ENCODE measurements at places on chromosomes 1 and 21. TPM values are rescaled to one million over a fixed set of nuclear protein-coding genes. Genes with fewer than 3 reads are reported as not detected.

Gene UQCRHL
- 4.5 TPM for polyA plus RNA-seq

Gene ZYG11A
- not detected for polyA plus RNA-seq

Gene PLA2G2A
- polyA plus RNA-seq: 349 TPM

DNA sequence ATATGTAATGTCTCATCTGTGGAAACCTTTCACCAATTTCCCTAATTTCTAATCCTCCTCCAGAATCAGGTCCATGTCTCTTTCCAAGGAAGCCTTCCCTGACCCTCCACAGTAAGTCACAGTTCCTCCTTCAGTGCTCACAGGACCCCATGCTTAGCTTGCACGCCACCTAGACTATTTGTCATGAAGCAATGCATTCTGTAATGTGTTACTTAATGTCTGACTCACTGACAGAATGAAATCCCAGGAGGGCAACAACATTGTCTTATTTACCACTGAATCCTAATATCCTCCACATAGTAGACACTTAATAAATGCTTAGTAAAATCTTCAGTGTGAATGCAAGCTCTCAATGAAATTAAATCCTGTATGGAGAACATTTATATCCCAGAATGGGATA lies 245.9 kb upstream of the PLD5 start:
- no peak for DNase-seq

DNA sequence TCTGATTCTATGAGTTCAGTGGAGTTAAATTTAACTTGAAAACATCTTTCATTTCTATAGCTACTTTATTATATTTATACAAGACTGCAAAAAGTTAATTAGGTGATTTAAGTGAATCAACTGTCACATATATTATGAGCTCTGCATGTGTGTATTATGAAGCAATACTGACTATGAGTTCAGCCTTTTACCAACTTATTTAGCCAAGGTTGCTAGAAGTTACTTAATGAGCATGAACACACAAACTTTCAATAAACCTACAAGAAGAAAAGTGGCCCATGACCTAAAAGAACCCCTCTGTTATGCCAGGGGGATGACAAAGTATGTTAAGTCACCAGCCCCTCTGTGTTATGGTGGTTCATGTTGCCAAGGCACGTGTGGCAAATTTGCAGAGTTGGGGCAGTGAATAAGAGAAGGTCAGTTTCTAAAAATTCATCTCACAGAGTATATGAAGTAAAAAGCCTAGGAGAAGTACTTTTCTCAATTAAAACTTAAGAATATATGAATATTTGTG lies 86.7 kb upstream of the LYPLAL1 start:
- DNase-seq: no peak

DNA sequence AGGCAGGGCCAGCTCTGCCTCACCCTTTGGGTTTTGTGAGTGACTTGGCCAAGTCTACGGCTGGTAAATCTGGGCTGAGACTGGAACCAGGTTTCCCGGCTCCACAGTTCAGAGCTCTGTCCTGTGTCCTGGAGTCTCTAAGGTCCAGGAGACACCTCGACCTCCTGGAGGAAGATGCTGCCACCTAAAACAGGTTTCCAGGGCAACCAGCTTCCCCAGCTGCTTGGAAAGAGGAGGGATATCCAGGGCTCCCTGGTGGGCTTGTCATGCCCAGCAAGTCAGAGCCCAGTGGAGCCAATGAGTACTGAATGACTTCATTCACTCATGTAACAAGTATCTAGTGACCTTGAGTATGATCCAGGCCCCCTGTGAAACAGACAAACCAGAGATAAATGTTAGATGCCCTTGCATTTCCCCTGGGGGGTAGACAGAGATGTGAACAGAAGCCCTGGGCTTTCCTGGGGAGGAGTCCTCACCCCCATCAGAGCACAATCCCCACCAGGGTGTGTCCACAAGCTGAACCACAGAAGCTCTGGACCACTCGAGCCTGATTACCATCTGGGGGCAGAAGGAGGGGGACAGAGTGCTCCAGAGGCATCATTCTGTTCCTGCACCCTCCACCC lies 181.2 kb upstream of the RAB4A start:
- no peak for DNase-seq

GRCh38 chr1:93344886-93345632 lies 648 bp upstream of the DR1 start:
- DNase-seq: no peak

DNA sequence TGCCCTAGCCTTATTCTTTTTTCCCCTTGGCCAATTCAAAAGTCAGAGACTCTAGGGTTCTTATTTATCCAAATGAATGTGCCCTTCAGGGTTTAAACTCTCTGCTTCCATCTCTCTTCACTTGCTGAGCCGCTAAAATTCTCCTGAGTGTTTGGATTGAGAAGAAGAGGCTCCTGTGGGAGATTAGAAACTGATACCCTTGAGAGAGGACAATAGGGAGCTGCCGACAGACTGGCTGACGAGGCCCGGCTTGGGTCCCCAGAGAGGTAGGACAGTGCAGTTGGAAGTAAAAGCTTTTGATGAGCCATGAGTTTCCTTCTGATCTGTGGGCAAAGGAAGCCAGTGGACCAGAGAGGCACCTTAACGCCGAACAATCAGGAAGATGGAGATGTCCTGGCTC lies 41.3 kb upstream of the UBE2U start:
- no peak for DNase-seq

DNA sequence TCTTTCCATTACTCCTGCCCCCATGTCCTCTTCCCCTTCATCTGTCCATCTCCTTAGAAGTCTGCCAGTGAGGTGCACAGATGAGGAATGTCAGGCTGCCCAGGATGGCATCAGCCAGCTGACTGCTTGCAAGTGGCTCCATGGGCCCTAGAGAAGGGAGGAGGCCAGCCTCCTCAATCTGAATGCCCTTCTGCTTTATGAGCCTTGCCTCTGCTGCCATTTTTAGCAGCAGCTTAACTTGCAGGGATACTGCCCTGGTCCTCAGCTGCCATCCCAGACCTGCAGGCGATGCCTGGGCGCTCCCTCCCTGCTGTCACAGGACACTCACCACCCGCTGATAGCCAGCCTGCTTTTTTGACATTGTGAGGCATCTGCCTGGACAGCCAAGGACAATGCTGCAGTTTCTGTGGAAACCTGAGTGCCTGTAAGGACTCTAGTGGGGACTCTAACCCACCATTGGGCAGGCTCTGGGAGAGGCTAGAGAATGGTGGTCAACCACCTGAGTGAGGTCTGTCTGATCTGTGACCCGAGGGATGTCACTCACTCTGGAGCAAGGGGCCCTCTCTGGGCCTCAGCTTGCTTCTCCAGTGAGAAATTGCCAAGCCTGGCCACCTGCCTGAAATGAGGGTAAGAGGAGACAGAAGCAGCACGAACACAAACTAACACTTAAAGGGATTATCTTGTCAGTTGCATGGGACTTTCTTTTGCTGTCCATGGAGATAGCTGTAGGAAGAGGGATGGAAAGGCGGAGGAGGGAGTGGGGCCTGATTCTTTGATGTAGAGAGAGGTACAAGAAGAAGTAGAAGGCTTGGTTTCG lies 185.0 kb downstream of the MIS18A start:
- no peak for DNase-seq

- DNase-seq: no peak
Observed at GRCh38 chr1:24867084-24867870, 62.8 kb downstream of the RUNX3 start.

DNA sequence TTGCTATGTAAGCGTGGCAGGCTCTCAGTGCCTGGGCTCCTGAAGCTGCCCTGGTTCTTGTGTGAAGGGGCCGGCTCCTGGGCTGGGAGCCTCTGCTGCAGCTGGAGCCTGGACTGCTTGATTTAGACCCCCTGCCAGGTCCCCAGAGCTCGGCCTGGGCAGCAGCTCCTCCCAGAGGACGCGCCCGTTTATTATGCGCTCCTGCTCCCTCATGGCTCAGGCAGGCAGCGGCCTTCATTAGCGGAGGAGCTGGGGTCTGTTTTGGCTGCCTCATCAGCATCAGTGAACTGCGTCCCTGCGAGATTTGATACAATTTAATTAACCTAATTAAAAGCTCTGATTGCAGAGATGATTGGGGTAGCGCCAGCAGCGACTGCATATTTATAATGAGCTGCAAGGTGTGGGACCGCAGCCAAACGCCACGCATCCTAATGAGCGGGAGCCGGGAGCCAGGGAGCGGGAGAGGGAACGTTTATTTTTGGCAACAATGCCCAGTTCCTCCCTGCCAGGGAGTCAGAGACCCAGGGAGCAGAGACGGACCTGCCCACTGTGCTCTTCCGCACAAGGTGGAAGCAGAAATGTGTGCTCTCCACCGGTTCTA lies 16.6 kb downstream of the UTP11 start:
- peak; percentile 51 for DNase-seq

- DNase-seq: no peak
Observed at GRCh38 chr1:109481646-109482045, 2.1 kb upstream of the ATXN7L2 start.

DNA sequence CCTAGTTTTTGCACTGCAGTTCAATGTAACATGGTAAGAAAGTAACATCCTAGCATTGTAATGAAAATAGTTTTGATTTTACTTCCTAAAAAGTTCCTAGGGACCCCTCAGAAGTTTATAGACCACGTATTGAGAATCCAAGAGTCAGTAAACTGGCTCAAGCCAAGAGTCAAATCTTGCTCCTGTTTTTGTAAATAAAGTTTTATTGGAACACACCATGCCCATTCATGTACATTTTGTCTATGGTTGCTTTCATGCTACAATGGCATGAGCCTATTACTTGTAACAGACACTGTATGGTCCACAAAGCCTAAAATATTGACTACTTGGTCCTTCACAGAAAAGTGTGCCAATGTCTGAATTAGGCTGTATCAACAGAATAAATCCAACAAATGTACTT lies 301.0 kb downstream of the LMO4 start:
- no peak for DNase-seq

DNA sequence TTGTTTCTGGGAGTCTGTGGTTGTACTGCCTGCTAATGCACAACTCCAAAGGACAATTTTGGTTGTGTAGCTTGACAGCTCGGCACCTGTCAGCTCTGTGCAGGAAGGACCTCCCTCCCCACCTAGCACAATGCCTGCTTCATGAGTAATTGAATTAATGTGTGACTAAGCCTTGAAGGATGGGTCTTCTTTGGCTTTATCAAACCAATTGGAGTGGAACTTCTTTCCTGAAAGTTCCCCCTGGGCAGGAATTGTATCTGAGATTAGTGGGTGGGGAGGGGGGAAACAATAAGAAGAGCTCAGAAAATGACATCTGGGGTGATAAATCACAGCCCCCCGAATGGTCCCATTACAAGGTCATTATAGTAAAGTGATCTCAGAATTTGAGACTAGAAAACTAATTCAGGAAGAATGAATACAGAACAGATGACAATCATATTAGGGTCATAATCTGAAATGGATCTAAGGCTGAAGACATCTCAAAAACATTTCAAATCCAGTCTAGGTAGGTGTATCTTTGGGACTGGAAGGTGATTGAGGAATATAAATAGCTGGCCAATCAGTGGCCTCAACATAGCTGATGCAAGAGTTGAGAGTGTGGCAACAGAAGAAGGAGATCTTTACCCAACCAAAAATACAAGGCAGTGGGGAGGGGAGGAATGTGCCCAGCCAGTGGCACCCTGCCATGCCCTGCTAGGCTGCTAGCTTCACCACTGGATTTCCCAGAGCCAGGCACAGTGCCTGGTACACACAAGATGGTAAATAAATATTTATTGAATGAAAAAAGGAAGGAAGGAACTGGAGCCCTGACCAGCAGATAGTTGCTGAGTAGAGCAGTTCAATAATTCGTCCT lies 10.1 kb upstream of the SESN2 start:
- peak; percentile 64 for DNase-seq

GRCh38 chr1:64744492-64745180 lies at the start of gene RAVER2:
Gene RAVER2, plus strand, starts transcription at chr1:64745075. Its CDS starts 98 bp downstream, at chr1:64745173.
- peak; percentile 79 for DNase-seq

- no peak for DNase-seq
Observed at GRCh38 chr1:223430236-223430635, 37.0 kb downstream of the CCDC185 start.

- peak; percentile 15 for DNase-seq
Observed at GRCh38 chr1:50308878-50309277, 114.4 kb downstream of the DMRTA2 start.
